ENCODE measurements at places on chromosomes 1 and 21. TPM values are rescaled to one million over a fixed set of nuclear protein-coding genes. Genes with fewer than 3 reads are reported as not detected.
A peak's percentile ranks its signal among the peaks of the same experiment; 100 is the strongest.

Gene AGBL4
- total RNA-seq: not detected

- DNase-seq: no peak
These were observed 512.7 kb upstream of the ZRANB2 start for GRCh38 chr1:71593523-71593922.

GRCh38 chr1:110133436-110133835 is 16.9 kb upstream of the SLC6A17 start:
- DNase-seq: no peak

Gene KRTAP12-2
- not detected for total RNA-seq

GRCh38 chr1:231866392-231867331 is 240.1 kb downstream of the DISC1 start:
- peak; percentile 64 for DNase-seq

- no peak for DNase-seq
These were observed 132.0 kb downstream of the FOXD2 start for GRCh38 chr1:47569681-47570470.

All from K562 (cell line).